Activated CD4-positive, alpha-beta T cell treated with anti-CD3 and anti-CD28 coated beads for 36 hours (primary cell): ENCODE measurements at places on chromosomes 4 and X.

- no peak for DNase-seq
Measured at GRCh38 chr4:139622901-139623381, 42.7 kb upstream of the MGST2 start.

DNA sequence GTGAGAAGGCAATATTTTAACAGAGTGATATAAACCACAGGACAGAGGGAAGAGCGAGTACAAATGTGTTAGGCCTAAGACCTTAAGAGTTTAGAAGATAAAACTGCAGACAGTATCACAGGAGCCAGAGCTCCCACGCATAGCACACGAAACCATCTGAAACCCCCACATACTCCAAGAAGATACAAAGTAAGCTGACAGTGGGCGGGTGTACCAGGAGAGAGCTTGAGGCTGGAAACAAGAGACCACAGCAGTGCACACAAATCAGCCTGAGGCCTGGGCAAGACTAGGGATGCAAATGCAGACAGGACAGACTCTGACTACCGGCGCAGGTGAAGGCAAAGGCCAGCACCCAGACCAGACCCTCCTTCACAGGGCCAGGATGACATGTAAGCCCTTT, 54.1 kb upstream of the ARHGAP24 start:
- DNase-seq = no peak

GRCh38 chr4:185550933-185551332, 15.6 kb upstream of the PDLIM3 start:
- DNase-seq = no peak

DNA sequence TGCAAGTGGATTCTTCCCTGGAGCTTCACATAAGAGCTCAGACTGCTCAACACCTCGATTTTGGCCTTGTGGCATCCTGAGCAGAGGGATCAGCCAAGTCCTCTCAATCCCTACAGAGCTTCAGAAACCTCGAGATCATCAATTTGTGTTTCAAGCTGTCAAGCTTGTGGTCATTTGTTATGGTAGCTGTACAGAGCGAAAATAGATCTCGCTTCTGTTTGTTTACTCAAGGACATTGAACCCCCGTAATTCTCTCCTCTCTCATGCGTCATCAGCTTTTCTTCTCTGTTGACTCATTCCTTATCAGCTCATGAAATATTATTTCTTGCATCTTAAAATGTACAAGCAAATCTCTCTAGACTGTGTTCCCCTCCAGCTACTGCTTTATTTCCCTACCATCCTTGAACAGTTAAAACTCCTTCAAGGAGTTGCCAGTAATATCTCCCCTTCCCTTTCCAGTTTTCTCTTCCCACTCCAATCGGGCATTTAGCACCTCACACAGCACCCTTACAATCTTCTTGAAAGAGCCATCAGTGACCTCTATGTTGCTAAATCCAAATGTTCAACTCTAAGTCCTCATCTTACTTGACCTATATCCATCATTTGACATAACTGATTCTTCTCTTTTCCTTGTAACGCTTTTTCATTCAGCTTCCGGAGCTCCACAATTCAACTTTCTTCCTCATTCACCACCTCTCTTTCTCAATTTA, 106.2 kb upstream of the FAT1 start:
- DNase-seq = no peak

DNA sequence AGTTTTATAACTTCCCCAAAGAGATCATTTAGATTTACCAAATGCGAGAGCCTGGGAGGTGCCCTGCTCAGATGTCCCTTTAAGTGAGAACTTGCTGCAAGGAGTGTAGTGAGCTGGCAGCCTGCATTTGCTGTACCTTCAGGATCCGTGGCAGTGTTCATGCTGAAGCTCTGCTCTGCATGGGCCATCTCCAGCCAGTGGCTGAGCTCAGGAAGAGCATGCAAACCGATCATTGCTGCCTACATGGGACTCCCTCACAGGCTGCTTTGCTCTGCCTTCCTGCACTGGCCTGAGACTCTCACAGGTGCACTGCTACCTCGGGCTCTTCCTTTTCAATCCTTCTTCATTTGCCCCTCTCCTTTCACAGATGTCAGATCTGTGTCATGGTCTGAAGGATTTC, 152.0 kb upstream of the SFRP2 start:
- DNase-seq = no peak

- no peak for DNase-seq
Measured at GRCh38 chr4:123064390-123064789, 142.0 kb upstream of the NUDT6 start.

DNA sequence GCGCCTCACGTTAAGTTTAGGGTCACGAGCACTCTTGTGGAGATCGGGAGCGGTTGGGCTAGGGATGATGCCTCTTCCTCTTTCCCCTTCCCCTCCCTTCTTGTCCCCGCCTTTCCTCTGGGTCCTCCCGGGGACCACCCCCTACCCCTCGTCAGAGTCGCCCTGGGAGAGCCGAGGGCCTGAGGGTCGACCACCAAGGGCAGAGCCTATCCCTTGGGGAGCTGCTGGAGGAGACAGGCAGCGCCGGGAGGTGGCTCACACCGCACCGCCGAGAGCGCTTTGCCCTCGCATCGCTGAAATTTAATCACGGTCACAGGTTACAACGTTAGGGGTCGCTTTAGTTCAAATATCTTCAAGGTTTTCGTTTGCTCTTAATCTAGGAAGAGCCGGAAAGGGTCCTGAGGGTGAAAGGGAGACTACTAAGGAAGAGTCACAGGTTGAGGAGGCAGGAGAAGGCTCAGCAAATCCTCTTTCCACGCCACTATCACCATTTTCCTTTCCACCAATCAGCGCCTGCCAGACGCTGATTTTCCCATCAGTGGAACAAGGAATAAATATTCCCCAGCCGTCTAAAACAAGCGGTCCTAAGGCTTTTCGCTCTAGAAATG, 528 bp upstream of the SNCA start:
- DNase-seq = peak; percentile 61

DNA sequence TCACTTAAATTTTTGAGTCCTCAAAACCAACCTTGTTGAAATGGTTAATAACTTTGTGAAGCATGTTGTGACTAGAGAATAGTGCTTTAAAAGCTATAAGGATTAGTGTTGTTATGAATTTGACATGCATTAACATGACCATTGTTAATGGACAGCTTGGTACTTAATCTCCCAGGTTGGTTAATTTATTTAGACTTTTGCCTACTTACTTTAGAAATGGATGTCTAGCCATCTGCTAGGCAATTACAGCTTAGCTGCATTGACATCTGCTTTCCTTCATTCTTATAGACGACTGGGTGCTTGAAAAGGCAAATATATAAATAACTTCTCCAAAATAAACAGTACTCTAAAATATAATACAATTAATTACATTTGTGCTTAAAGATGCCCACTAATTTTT, 368.0 kb downstream of the CCSER1 start:
- no peak for DNase-seq

GRCh38 chr4:137390707-137391106, 141.6 kb downstream of the PCDH18 start:
- no peak for DNase-seq

- no peak for DNase-seq
Measured at GRCh38 chrX:133888984-133889383, 96.4 kb downstream of the GPC3 start.

DNA sequence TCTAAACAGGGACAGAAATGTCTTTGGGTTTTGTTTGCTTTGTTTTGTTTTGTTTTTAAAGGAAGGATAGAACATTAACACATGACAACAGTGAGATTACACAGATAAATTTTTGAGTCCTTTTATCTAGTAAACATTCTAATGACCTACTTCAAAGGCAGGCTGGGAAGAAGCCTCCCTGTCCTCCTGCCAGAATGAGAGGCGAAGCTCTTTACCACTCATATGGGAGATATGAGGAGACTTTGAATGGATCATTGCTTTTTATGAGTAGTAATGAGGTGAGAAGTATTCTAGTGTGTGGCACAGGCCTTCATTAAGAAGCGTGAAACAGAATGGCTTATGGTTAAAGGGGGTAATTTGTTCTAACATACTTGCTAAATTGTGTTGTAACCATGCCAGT, 172.0 kb downstream of the FBXO8 start:
- no peak for DNase-seq

DNA sequence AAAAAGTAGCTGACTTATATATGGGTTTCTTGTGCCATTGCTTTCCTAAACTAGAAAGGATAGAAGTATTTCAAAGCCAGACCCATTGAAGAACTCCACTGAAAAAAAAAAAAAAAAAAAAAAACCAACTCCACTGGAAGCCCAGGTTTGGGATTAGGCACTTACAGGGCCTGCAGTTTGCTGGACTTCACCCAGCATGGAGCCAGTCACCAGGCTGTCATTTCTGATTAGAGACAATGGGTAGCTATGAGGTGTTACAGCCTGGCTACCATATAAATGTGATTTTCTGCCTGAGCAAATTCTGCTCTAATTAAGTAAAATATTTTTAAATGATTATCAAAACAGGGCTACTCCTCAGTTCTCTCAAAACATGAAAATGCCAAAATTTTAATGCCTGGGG, 49.5 kb downstream of the HS6ST2 start:
- no peak for DNase-seq

DNA sequence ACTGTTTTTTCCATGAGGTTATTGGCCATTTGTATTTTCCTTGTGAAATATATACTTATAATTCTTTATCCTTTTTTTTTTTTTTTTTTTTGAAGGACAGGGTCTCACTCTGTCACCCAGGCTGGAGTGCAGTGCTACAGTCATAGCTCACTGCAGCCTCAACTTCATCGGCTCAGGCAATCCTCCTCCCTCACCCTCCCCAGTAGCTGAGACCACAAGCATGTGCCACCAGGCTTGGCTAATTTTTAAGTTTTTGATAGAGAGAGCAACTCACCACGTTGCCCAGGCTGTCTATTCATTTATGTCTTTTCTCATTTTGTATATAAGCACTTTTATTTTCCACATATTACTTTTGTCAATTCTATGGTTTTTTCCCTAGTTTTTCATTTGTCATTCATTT, 16.8 kb downstream of the RBPJ start:
- no peak for DNase-seq

GRCh38 chrX:28042826-28043564, 61.7 kb upstream of the DCAF8L1 start:
- no peak for DNase-seq

GRCh38 chr4:177596991-177597390, 154.8 kb upstream of the AGA start:
- no peak for DNase-seq

DNA sequence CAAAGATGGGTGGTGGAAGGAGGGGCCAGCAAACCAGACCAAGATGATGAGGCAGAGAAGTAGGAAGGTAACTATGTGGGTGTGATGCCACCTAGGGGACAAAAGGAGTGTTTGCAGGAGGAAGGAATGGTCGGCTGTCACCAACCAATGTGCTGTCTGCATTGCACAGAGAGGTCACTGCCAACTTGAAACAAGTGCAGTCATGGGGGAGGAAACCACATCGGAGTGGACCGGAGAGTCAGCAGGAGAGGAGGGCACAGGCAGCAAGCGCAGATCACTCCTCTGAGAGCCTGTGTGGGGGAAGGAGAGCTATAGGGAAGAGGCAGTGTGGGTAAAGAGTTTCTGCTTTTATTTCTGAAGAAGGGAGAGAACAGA, 38.5 kb upstream of the FGFBP2 start:
- peak; percentile 67 for DNase-seq

DNA sequence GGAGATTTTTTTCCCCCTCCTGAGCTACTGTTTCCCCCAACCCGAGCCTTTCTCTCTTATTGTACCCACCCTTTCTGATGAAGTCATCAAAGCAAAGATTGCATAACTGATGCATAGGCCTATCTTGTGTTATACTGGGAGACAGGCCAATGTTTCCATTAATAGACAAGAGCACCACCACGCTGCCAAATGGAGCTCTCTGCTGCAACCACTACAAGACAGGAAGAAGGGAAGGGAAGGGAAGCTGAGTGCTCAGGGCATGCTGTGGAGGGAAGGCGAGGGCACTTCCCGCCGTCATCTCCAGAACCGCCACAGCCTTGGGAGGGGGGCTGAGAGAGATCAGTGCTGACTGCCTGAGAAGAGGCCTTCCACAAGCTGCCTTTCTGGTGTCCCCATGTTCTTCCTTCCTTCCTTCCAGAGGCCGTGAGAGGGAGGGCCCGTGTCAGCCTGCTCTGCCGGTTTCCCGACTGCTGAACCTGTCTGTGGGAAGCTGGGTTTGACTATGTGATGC, 75.0 kb downstream of the MGST2 start:
- DNase-seq = no peak

GRCh38 chr4:67052814-67053675, 492.3 kb downstream of the CENPC start:
- DNase-seq = no peak

GRCh38 chr4:66640233-66640990, 904.9 kb downstream of the CENPC start:
- DNase-seq = no peak

DNA sequence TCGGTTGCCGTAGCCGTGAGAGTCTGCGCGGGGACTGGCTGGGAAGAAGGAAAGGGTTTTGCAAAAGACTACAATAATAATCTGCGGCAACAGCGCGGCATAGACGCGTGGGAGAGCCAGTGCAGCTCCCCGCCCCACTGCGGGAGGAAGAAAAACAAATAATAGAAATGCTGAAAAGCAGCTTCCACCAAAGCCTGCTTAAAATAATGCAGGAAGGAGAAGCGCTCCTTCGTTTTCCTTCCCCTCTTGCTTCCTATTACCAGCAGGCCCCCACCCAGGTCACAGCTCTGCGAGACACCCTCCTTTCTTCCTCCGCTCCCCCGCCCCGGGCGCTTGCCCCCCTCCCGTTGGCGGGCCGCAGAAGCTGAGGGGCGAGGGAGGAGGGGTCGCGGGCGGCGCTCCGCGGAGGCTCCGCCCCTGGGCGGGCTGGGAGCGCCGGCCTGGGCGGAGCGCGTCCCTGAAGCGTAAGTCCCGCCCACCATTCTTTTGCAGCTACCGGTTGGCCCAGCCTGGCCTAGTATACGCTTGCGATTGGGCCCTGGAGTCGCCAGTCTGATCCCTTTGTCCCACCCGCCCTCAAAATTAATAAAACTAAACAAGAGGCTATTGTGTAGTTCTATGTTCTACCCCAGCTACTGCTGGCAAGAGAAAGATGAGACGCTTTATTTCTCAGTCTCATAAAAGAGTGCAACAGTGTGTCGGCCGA, 636 bp upstream of the AMOT start:
- DNase-seq = peak; percentile 82

DNA sequence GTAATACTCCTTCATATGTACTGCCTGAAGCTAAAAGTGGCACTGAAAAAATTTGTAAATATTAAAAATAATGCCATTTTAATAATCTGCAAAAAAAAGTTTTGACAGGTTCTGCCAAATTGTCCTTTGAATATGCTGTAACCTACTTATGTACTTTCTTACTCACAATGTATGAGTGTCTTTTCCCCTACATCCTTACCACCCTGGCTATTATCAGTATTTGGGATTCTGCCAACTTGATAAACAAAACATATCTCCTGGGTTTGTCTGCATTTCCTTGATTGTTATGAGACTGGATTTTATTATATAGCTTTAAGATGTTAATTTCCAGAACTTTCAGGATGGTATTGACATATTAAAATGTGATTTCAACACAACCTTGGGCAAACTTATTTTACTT, 187.9 kb downstream of the CHM start:
- DNase-seq = no peak

- DNase-seq = peak; percentile 22
Measured at GRCh38 chr4:151563194-151563593, 154.2 kb downstream of the FHIP1A start.

DNA sequence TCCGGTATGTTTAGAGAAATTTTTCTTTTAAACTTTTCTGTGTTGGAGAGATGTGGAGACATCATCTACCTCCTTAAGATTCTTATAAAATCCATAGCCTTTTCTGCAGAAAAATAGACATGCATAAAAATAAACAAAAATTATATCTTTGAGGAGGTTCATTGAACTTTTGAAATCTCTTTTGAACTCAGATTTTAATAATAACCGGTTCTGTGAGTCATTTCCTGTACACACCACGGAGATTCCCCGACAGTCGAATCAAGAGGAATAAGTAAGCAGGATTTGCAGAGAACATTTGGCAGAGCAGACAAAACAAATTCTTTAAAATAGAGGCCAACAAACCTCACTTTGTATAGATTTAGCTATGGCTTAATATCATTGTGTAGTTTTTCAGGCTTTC, 918.7 kb upstream of the POU3F4 start:
- no peak for DNase-seq
